ENCODE measurements at places on chromosomes 16 and 17.
A peak's percentile ranks its signal among the peaks of the same experiment; 100 is the strongest.

GRCh38 chr16:73725156-73725555, 571.5 kb upstream of the PSMD7 start:
- no peak overlapping the region for H3K27ac ChIP-seq
- no peaks in the 10 kb centered on the region for H3K27me3 ChIP-seq
- no peak for DNase-seq
- no peaks in the 10 kb centered on the region for H3K4me1 ChIP-seq
- H3K4me3 ChIP-seq = no peak overlapping the region
- no peaks in the 10 kb centered on the region for H3K36me3 ChIP-seq

DNA sequence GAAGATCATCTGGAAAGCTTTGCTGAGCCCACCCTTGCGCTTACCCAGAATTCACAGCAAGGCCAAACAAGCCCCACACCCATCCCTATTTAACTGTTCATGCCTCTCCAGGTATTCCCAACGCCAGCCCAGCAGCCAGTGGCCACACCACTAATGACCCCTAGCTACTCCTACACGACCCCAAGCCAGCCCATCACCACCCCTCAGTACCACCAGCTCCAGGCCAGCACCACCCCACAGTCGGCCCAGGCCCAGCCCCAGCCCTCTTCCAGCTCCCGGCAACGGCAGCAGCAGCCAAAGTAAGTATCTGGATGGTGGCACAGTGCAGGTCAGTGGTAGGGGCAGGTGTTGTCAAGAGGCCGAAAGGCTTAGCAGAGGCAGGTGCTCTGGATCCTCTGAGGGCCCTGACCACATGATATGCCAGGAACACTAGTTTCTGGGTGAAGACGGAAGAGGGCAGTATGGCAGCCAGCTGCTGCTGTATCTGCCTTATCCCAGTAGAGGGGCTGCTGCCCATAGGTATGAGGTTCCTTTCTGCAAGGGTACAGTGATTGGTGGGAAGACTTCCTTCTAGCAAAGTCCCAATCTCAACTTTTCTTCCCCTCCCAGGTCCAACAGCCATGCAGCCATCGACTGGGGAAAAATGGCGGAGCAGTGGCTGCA, 10.7 kb downstream of the PROCA1 start:
- no peak overlapping the region for H3K27ac ChIP-seq
- DNase-seq = no peak

DNA sequence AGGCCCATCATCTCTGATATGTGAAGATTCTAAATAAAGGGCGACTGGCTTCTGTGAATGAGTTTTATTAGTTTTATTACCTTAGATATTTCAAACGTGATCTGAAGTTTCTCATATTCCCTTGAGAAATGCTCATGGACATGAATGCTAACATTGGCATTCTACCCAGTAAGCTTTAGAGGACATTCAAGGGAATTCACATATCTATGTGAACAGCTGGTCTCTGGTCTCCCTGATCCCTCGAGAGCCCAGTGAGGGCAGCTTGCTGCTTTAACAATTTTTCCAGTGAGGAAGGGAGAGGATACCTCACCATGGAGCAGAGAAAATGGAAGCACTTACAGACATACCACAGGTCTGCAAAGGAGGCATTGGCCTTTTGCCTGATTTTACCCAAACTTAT, 312.7 kb downstream of the CA10 start:
- H3K4me3 ChIP-seq = no peak overlapping the region
- no peaks in the 10 kb centered on the region for H3K36me3 ChIP-seq
- no peaks in the 10 kb centered on the region for H3K4me1 ChIP-seq
- H3K27me3 ChIP-seq = no peaks in the 10 kb centered on the region

- peak overlapping the region; percentile 91 for H3K27ac ChIP-seq
- peaks cover 72% of the 10 kb centered on the region for H3K4me1 ChIP-seq
- DNase-seq = peak; percentile 31
- peaks cover 31% of the 10 kb centered on the region for H3K36me3 ChIP-seq
- peak overlapping the region; percentile 97 for H3K4me3 ChIP-seq
Observed at GRCh38 chr17:38730526-38731379, 612 bp downstream of the CISD3 start.

DNA sequence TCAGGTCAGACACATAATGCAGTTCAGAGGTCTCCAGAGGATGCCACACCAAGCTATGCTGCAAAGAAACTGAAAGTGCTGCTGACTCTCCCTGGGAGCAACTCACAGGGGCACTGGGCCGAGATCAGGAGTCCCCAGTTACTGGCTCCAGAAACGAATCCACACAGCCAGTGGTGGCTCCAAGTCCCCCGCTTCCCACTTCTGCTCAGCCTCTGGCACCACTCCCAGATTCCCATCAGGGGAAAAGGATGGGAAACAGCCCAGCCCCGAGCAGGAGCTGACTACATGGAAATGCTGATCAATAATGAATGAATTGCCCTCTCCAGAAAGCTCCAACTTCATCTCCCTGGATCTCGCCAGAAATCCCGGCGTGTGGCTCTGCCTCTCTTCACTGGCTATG, 62.3 kb upstream of the CDH5 start:
- peaks cover 12% of the 10 kb centered on the region for H3K4me1 ChIP-seq
- H3K27ac ChIP-seq = no peak overlapping the region
- no peaks in the 10 kb centered on the region for H3K27me3 ChIP-seq
- no peaks in the 10 kb centered on the region for H3K36me3 ChIP-seq
- H3K4me3 ChIP-seq = no peak overlapping the region
- DNase-seq = no peak

GRCh38 chr16:54405478-54405877, 118.9 kb upstream of the IRX3 start:
- H3K27me3 ChIP-seq = no peaks in the 10 kb centered on the region
- no peak for DNase-seq
- H3K36me3 ChIP-seq = no peaks in the 10 kb centered on the region
- H3K27ac ChIP-seq = no peak overlapping the region
- no peaks in the 10 kb centered on the region for H3K4me1 ChIP-seq

GRCh38 chr17:75875182-75875939, 3.0 kb downstream of the TRIM47 start:
- peaks cover 51% of the 10 kb centered on the region for H3K4me1 ChIP-seq
- DNase-seq = no peak
- peak overlapping the region; percentile 99 for H3K27ac ChIP-seq

GRCh38 chr17:1928976-1929375, 96.2 kb downstream of the RTN4RL1 start:
- no peaks in the 10 kb centered on the region for H3K36me3 ChIP-seq
- H3K27me3 ChIP-seq = no peaks in the 10 kb centered on the region
- DNase-seq = no peak
- H3K27ac ChIP-seq = no peak overlapping the region
- no peaks in the 10 kb centered on the region for H3K4me1 ChIP-seq
- H3K4me3 ChIP-seq = no peak overlapping the region

DNA sequence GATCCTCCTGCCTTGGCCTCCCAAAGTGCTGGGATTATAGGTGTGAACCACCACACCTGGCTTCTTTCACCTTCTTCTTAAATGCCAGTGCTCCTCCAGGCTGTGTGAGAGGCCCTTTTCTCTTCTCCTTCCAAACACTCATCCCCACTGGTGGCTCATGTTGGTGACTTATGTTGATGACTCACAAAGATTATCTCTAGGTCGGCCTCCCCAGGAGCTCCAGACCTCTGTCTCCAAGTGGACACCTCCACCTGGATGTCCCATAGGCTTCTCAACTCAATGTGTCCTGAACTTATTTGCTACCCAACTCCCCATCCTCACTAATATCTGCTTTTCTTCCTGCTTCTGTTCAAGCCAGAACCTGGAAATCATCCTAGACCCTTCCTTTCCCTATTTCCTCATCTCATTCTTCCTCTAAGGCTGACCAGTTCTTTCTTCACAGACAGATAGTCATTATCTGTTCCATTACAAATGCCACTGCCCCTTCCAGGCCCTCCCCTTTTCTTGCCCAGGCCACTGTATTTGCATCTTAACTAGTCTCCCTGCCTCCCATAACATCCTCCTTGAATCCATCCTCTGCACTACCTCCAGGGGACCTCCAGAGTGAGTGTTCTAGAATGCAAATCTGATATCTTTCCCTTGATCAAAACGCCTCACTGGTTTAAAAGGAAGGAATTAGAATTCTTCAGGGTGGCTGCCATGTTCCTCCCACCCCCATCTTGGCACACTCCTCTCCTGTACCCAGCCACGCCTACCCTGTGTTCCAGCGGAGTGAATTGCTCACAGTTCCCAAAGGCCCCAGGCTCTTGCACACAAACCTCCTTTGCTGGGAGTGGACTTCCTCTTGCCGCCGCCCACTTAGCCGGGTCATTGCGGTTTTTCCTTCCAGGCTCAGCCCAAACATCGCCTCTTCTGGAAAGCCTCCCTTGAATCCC, 34.8 kb upstream of the FBXO47 start:
- H3K4me1 ChIP-seq = peaks cover 28% of the 10 kb centered on the region
- no peak overlapping the region for H3K27ac ChIP-seq
- DNase-seq = no peak
- peaks cover 3% of the 10 kb centered on the region for H3K27me3 ChIP-seq
- no peak overlapping the region for H3K4me3 ChIP-seq
- peaks cover 9% of the 10 kb centered on the region for H3K36me3 ChIP-seq

- H3K36me3 ChIP-seq = no peaks in the 10 kb centered on the region
- no peak for DNase-seq
- peaks cover 21% of the 10 kb centered on the region for H3K4me1 ChIP-seq
Observed at GRCh38 chr16:70686376-70687101, 686 bp upstream of the MTSS2 start.

GRCh38 chr17:5800646-5801045, 216.3 kb upstream of the NLRP1 start:
- H3K27ac ChIP-seq = no peak overlapping the region
- no peaks in the 10 kb centered on the region for H3K36me3 ChIP-seq
- peaks cover 24% of the 10 kb centered on the region for H3K27me3 ChIP-seq
- no peak overlapping the region for H3K4me3 ChIP-seq
- no peaks in the 10 kb centered on the region for H3K4me1 ChIP-seq

DNA sequence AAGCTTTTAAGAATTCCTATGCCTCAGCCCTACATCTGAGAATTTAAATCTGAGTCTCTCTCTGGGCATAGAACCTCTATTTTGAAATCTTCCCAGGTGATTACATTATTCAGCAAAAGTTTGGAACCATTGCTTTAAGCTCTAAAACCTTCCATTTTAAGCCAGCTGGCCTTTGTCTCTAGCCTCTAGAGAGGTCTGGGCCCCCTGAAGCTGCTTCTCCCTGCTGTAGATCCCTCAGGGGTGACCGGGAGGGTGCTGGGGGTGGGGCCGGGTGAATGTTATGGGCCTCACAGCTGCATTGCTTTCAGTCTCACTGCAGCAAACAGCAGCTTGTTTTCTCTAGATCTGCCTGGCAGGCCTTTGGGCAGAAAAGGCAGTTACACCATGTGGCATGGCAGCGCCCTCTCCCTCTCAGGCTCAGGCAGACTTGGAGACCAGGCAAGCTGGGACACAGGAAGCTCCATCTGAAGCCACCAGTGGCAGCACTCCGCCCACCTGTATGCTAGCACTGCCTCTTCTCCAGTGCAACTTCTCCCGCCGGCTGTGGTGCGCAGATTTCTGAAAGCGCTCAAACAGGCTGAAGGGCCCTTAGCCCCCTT, 66.3 kb downstream of the MPRIP start:
- no peak for DNase-seq
- no peak overlapping the region for H3K4me3 ChIP-seq
- peaks cover 44% of the 10 kb centered on the region for H3K4me1 ChIP-seq
- H3K27me3 ChIP-seq = no peaks in the 10 kb centered on the region

DNA sequence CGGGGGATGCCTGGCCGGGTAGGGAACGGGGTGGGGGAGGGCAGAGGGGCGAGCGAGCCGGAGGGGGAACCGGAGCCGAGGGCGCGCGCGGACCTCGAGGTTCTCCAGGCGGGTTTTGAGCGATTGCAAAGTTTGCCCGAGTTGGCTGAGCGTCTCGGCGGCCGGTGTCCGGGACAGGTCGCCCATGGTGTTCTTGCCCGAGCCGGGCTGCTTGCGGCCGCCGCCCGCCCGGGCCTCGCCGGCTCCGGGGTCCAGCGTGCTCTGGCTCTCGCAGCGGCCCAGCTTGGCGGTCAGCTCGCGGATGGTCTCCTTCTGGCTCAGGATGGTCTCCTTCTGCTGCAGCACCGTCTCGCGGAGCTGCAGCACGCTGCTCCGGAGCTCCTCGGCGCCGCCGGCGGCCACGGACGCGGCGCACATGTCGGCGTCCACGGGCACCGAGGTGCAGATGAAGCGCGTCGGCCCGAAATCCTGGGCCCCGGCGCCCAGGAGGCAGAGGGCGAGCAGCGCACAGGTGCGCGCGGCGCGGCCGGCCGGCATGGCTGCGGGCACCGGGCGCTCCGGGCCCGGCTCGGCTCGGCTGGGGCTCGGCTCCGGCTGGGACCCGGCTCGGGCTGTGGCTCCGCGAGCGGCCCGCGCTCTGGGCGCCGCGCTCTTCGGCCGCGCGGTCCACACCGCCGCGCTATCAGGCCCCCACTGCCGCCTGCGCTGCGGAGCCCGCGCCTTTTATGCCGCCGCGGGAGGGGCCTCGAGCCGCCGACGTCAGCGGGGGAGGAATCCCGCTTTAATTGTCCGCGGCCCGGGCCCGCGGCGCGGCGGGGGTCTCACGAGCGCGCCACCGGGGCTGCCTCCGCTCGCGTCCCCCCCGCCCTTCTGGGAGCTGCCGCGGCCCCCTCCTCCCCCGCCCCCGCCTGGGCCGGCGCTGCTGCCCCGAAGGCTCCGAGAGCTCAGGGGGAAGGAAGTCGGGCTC, at the start of gene NPTX1:
NPTX1 (minus strand) TSS at position 698 of the 967 bp plus-strand sequence; CDS start at position 537, 161 bp downstream.
- peak within 1 kb of the TSS; percentile 81 for H3K4me3 ChIP-seq
- peak within 1 kb of the TSS; percentile 83 for H3K27ac ChIP-seq
- H3K36me3 ChIP-seq = peaks cover 24% of the 10 kb centered on the region
- peaks cover 43% of the 10 kb centered on the region for H3K27me3 ChIP-seq
- H3K4me1 ChIP-seq = peaks cover 42% of the 10 kb centered on the region
- DNase-seq = peak; percentile 24

DNA sequence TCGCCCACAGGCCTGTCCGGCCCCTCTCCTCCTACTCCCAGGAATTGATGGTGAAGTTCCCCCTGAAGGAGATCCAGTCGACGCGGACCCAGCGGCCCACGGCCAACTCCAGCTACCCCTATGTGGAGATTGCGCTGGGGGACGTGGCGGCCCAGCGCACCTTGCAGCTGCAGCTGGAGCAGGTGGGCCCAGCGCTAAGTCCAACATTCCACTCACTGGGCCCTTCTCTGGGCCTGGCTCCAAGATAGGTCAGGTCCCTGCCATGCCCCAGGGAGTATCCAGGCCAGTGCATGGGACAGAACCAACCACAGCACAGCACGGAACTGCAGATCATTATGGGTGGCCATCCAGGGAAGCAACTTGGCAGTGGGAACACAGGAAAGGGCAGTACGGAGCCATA, 9.9 kb upstream of the ALKBH5 start:
- DNase-seq = no peak
- H3K27ac ChIP-seq = no peak overlapping the region
- peaks cover 3% of the 10 kb centered on the region for H3K4me1 ChIP-seq
- H3K36me3 ChIP-seq = no peaks in the 10 kb centered on the region
- no peak overlapping the region for H3K4me3 ChIP-seq
- no peaks in the 10 kb centered on the region for H3K27me3 ChIP-seq
